ENCODE measurements at places on chromosomes 11 and 22. TPM values are rescaled to one million over a fixed set of nuclear protein-coding genes. Genes with fewer than 3 reads are reported as not detected.
A peak's percentile ranks its signal among the peaks of the same experiment; 100 is the strongest.

Gene LRRC74B
- total RNA-seq, result not detected

GRCh38 chr11:59754859-59755700 lies at the start of gene STX3:
Gene STX3, plus strand, starts transcription at chr11:59755376. Its CDS starts 230 bp downstream, at chr11:59755606.
- DNase-seq, result peak; percentile 82

Gene ASCL2
- 0.50 TPM for total RNA-seq

Gene KRTAP5-7
- total RNA-seq, result not detected

GRCh38 chr11:65431451-65432099 lies 9.0 kb downstream of the NEAT1 start:
- no peak for DNase-seq

Gene XKR3
- total RNA-seq, result not detected

- no peak for DNase-seq
These were observed 3.0 kb downstream of the PRG2 start for GRCh38 chr11:57387289-57388030.

Gene CRKL
- 48.7 TPM for total RNA-seq

GRCh38 chr11:34850334-34850733 lies 65.8 kb downstream of the APIP start:
- no peak for DNase-seq

DNA sequence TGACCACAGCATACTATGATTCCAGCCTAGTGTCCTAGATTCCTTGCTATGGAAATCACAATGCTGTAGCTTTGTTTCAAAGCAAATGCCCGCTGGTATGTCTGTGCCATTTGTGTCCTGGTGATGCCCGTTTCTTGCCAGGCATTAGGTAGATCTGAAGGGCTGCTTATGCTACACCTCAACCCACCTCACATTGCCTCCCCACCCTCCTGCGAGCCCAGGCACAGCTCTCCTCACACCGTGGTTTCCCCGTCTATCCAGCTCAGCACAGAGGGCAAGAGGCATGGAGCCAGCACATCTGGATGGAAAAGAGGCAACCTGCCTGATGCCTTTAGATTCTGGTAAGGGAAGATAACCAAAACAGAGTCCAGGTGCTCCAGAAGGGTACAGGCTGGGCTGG lies 307.4 kb upstream of the B3GAT1 start:
- DNase-seq, result no peak

DNA sequence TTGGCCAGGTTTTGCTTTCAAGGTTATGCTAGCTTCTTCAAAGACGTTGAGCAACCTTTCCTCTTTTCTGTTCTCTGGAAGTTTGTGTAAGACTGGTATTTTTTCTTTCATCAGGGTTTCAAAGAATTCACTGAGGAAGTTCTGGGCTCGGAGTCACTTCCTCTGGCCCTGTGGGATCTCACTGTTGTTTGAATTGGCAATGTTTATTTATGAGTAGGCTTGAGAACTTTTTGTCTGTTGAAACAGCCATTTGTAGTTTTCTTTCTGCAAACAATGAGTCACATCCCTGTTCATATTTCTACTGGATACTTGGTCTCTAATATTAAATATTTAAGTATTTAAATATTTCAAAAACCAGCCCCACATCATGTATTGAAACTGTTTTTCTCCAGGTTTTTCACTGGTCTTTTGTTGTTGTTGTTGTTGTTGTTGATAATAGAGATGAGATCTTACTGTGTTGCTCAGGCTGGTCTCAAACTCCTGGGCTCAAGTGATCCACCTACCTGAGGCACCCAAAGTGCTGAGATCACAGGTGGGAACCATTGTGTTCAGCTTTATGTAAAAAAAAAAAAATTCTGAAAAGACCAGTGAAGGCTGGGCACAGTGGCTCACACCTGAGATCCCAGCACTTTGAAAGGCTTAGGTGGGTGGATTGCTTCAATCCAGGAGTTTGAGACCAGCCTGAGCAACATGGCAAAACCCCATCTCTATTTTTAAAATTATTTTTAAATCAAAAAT lies 26.9 kb downstream of the SUSD2 start:
- peak; percentile 55 for DNase-seq

DNA sequence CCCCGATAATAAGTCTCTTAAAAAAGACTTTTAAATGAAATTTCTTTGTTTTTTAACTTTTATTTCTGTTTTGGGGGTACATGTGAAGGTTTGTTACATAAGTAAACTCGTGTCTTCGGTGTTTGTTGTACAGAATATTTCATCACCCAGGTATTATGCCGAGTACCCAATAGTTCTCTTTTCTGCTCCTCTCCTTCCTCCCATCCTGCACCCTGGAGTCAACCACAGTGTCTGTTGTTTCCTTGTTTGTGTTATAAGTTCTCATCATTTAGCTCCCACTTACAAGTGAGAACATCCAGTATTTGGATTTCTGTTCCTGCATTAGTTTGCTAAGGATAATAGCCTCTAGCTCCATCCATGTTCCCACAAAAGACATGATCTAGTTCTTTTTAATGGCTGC lies 1.6 kb upstream of the GSTP1 start:
- DNase-seq, result no peak

- DNase-seq, result no peak
These were observed 58.4 kb upstream of the GAB2 start for GRCh38 chr11:78476066-78476465.

Gene SERPIND1
- 1.4 TPM for total RNA-seq

DNA sequence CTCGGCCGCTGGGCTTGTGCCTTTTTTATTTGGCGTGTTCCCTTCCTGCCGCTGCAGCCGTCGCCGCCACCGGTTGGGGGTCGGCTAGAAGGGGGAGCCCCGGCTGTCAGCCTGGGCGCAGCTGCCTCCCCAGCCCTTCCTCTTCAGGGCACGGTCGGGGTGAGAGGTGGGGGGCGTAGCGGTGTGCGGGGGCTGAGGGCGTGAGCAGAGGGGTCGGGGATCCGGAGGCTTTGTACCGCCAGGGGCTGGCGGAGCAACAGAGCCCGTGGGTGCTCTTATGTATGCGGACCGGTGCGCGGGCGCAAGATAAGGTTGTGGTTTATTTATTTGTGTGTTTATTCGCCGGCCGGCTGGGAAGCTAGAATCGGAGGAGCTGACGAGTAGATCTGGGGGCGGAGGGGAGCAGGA lies 477 bp downstream of the ZBTB16 start:
- no peak for DNase-seq

- no peak for DNase-seq
These were observed 535.0 kb downstream of the TBC1D22A start for GRCh38 chr22:47297261-47298016.

All from left cardiac atrium (tissue), 4 donors.